ENCODE measurements at places on chromosomes 7 and 10.

DNA sequence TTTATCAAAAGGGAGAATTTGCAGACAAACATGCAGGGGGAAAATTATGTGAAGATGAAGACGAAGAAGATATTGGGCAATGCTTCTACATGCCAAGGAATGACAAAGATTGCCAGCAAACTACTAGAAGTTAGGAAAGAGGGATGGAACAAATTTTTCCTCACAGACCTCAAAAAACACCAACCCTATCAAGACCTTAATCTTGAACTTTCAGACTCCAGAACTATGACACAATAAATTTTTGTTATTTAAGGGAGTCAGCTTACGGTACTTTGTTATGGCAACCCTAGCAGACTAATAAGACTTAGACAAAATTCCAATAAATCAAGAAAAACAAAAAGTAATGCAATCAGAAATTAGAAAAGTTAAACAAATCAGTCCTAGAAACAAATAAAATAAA, 280.0 kb upstream of the GNAI1 start:
- no peak for DNase-seq

DNA sequence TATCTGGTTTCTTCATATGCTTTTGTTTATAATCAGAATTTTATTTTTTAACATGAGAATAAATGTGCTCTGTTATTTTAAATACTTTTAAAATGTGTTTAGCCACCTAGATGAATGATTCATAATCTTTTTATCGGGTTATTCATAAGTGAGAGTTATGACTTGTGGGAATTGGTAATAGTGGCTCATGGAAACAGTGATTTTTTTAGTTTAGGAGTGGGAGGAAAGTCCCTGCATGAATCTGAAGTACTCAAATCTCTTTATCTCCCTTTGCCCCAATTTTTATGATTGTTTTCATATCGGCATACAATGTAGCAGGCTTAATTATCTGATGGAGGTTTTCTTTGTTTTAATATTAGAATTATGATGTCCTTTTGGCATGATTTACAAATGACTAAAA, 42.9 kb downstream of the TAX1BP1 start:
- DNase-seq: no peak

GRCh38 chr10:101043363-101043707, 12.3 kb downstream of the SFXN3 start:
- no peak for DNase-seq

DNA sequence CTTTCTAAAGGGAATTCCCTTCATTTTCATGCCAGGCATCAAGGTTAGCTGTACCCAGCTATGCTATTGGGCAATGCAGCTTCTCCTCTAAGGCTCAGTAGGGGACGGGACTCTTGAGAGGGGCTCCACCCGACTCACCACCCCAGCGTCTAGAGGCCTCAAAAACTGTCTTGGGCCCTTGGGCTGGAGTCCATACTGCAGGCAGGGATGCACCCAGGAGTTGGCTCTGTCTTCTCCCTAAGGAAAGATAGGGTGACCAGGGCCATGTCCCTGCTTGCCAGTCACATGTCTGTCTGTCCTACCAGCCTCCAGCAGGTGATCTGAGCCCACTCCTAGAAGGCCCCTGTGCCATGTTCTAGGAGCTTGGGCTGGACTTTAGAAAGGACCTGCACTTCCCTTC, 1.2 kb downstream of the OPN4 start:
- no peak for DNase-seq

DNA sequence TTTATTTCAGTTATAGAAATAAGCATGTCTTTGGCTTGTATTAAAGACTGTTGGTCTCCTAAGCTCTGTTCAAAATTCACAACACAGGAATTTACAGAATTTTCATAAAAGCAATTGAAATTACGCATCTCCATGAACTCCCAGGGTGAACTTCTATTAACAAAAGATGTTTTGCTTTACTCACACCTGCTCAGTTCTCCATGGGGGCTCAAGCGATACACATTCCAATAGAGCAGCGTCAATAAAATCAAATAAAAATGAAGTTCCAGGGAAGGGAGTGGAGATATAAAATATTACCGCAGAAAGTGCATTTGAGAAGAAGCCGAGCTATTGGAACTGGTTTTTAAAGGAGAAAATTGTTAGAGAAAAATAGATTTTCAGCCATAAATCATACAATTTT, 41.5 kb upstream of the ZNF438 start:
- DNase-seq: no peak

DNA sequence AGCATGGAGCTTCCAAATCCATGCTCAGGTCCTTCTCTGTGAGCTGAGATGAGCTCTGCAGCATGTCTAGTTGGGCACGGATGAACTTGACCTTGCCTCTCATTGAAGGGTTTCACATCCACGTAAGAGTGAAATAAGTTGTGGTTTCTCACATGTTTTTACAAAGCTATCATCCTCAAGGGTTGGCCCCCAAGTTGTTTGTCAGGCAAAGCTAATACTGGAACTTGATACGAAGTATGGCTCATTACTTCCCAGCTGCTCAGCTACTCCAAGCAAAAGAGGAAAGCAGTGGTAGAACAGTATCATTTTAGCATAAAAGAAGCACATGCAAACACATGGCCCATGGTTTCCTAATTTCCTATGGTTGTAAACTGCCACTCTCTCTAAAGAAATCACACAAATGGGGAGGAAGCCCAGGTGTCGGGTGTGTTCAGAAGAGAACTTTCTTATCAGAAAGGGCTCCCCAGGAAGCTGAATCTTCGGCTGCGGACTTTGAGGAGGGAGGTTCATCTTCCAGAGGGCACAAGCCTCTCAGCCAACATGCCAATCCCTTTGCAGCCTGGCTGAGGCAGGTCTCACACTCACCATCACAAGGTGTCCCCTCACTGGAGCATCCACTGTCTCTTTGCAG, 45.3 kb downstream of the PDLIM1 start:
- DNase-seq: no peak

DNA sequence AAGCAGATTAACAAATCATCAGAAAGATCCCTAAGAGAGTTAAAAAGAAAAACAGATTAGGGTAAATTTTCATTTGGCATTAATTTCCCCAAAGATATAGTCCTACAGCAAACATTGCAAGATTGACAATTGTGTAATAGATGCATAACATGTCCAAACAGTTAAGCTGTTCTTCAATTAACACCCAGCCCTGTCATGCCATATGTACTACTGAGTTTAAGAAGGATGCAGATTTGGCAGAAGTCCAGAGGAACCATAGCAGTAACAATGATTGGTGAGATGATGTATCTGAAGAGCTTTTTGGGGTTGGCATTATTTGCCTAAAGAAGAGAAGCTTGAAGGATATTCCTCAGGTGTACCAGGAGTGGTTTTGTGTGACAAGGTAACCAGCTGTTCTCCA, 287.6 kb downstream of the LRMDA start:
- DNase-seq: no peak

DNA sequence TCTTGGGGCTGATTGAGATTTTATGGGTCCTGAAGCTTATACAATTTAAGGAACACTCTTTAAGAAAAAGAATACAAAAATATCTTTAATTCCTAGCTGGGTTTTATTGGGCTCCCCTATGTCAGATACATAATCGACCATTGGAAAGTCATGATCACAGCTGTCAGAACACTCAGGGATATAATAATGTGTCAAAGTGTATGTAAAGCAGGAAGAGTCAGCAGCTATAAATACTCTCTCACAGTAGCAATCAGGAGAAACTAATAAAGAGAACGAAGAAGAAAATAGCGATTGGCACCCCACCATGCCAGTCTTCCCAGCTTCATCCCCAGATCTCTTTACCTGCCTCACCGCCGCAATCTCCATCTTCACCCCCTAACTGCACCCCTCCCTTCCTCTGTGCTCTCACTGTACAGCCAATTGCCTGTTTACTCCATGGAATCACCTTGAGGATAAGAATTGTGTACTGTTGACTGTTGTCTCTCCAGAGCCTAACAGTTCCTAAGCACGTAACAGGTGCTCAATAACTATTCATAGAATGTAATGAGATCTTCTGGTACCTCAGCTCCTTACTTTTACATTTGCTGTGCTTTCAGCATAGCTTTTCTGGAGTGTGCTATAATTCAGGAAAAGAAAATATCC, 24.0 kb upstream of the WNT8B start:
- DNase-seq: no peak

DNA sequence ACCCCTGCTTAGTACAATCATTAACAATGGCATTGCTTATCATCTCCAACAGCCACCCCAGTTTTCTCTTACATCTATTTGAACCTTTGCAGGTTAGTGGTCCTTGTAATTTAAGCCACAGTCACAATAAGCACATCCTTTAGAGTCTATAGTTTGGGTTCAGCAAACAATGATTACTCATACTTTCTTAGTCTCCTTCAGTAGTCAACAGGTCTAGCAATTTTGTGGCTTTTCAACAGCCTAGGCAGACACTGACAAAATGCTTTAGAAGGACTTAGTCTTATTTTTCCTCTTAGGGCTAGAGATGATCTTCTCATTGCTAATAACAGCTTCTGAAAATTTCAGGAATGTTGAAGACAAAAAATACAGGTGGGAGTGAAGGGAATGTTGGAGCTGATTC, 32.3 kb upstream of the FAM204A start:
- DNase-seq: no peak

DNA sequence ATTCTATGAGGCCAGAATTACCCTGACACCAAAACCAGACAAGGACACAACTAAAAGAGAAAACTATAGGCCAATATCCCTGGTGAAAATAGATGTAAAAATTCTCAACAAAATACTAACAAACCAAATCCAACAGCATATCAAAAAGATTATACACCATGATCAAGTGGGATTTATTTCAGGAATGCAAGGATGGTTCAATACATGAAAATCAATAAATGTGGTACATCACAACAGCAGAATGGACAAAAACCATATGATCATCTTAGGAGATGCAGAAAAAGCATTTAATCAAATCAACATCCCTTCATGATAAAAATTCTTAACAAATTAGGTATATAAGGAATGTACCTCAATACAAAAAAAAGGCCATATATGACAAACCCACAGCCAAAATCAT, 5.6 kb upstream of the SCART1 start:
- DNase-seq: no peak
